Suppressor macrophage treated with lipopolysaccharide for 1 hour (primary cell): ENCODE measurements at places on chromosomes 1 and 21.

DNA sequence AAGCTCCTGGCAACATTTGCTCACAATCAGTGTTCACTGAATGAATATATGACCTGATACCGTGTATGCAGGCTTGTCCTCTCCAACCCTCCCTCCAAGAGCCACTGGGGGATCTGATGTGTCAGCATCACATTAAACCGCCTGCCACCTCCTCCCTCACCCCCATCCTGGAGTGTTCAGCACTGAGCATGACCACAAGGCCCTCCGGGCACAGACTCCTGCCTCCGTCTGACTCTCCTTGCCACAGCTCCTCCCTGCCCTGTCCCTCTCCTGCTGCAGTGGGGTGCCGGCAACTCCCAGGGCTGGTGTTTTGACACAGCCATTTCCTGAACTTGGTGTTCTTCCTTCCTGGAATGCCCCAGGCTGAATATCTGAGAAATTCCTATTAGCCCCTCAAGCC is 136.7 kb downstream of the FCRL5 start:
- no peak for DNase-seq

GRCh38 chr1:41681331-41682098 is 197.0 kb upstream of the EDN2 start:
- DNase-seq, result no peak

DNA sequence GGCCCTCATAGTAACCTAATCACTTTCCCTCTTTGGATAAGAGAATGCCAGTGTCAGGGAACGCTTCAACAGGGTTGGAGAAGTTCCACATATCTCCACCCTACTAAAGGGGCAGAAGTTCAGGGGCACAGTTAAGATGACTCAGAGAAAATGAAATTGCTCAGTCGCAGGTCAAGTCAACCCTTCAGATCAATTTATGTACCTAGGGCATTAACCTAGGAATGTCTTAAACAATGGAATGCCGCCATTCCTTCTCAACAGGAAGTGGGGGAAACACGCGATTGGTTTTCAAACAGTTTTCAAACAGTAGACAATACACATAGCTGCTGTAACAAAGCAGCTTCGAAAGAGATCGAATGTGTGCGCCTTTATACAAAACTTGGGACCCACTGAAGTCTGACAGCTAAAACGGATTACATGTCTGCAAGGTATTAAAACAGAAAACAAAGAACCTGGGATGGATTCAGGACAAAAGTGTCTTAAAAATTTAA is 897 bp downstream of the SLC25A24 start:
- DNase-seq, result peak; percentile 56

- no peak for DNase-seq
Measured at GRCh38 chr1:53482441-53483153, 23.4 kb downstream of the DMRTB1 start.

DNA sequence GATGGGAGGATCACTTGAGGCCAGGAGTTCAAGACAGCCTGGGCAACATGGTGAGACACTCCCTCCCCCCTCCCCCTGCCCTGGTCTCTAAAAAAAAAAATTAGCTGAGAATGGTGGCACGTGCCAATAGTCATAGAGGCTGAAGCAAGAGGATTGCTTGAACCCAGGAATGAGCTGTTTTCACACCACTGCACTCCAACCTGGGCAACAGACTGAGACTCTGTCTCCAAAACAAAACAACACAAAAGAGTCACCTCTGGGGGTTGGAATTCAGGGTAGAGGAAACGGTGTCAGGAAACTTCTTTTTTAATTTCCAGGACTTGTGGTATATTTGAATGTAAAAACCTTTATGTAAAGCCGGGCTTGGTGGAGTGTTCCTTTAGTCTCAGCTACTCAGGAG is 43.2 kb downstream of the RHOU start:
- DNase-seq, result no peak

- peak; percentile 77 for DNase-seq
Measured at GRCh38 chr1:223179786-223180185, 36.7 kb upstream of the TLR5 start.

- no peak for DNase-seq
Measured at GRCh38 chr1:27967884-27968466, 8.2 kb downstream of the XKR8 start.

GRCh38 chr1:62530516-62531154 is 66.7 kb upstream of the ANGPTL3 start:
- peak; percentile 4 for DNase-seq

- peak; percentile 59 for DNase-seq
Measured at GRCh38 chr1:85200463-85201339, at the start of gene SYDE2. Gene SYDE2 (minus strand): TSS chr1:85201016. CDS start chr1:85200996, 20 bp downstream.

- no peak for DNase-seq
Measured at GRCh38 chr21:35396655-35397054, 347.6 kb upstream of the RUNX1 start.

DNA sequence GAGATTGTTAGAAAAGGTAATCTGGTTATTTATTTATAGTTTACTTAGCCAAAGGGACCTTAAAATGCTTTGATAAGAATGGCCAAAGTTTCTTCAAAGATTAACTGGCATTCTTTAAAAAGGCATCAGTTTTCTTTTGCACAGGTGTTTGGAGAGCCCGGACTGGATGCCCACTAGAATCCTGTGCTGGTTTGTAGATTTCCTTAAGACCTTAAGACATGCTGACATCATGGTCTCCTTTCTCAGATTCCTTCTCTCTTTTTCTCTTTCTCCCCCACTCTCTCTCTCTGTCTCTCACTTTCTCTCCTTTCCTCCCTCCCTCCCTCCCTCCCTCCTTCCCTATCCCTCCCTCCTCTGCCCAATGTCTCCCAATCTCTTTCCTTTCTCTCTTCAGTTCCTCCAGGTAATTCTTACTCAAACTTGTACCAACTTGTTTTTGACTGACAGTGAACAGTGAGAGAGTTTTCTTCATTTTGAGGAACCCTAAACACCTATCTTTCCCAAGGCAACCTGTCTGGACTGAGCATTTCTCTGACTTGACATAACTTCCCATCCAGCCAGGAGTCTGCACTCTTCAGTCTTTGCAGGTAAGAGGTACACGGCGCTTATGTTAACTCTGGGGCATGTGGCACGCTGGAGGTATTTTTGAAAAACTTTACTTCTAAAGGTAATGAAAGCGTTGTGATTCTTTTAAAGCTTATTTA is at the start of gene KCNJ15:
Gene KCNJ15, plus strand, starts transcription at position 393 of the 704 bp plus-strand sequence. CDS start 42,271 bp downstream, outside the sequence.
- DNase-seq, result no peak

- DNase-seq, result peak; percentile 91
Measured at GRCh38 chr1:52002038-52002917, 11.8 kb upstream of the RAB3B start.

GRCh38 chr1:234658138-234658537 is 48.2 kb upstream of the IRF2BP2 start:
- no peak for DNase-seq

DNA sequence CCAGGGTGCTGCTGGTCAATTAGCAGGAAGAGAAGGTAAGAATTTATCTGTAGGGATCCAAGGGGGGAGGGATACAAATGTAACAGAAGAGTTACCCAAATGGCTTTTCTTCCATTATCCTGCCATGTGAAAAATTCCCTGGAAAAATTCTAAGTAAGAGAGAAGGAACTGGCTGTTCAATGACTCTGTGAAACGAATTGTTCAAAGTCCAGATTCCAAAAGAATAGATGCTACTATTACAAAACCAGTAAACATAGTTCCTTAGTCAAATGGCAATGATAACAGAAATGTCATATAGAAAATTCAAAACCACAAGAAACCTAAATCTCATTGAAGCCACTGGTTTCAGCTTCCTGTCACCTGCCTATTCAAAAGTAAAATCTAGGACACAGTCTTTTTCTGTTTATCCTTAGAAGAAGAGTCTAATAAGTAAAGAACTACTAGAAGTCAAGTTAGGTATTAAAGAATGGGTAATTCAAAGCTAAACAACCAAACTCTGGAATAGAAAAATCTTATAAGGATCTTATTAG is 102.6 kb downstream of the ZNF644 start:
- DNase-seq, result no peak

DNA sequence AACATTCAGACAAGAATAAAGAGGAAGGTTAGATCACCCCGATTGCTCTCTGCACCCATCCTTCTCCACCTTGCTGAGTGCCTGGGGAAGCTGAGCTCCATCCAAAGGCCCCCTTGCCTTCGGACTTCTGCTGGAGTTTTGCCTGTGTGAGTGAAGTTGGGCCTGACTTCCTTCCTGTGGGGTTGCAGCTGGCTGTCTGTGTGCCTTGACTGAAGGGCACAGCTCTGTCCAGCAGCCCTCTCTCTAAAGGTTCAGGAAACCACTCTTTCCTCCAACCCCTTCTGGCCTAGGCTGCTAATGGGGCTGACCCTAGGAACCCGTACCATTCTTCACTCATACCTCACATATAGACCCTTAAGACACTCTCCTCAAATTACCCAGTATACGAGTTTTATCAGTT is 173.4 kb upstream of the HMCN1 start:
- DNase-seq, result no peak

DNA sequence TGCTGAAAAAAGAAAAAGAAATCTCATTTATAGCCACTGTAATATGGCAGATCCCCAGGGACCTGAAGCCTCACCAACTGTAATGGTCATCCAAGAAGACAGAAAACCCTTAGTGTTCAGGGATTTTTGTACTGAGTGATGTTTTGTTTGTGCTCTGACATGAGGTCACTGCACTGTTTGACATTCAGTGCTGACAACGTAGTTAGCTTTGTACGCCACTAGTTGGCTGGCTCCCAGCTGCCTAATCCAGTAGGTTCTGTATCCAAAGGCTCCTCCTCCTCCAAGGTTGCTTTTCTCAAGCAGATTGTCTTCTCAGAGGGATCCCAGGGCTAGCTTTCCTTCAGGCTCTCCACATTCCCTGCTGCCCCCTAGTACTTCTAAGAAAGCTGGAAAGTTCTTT is 9.5 kb upstream of the YRDC start:
- peak; percentile 31 for DNase-seq

DNA sequence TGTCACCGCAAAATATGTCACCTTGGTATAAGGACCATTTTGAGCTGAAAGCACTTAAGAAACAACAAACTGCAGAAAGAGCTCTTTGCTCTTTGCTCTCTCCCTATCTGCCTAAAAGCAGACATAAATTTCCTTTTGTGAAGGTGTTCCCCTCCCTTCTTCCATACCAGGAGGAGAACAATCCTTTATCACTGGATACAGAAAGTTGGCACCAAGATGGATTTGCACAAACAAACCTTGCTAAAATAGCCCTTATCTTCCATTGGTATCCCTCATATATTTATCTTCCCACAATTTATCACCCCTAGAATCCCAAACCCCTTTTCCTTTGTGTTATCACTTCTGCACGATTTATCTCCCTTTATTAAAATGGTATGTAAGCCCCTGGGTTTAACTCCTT is 51.4 kb downstream of the DPYD start:
- DNase-seq, result no peak

DNA sequence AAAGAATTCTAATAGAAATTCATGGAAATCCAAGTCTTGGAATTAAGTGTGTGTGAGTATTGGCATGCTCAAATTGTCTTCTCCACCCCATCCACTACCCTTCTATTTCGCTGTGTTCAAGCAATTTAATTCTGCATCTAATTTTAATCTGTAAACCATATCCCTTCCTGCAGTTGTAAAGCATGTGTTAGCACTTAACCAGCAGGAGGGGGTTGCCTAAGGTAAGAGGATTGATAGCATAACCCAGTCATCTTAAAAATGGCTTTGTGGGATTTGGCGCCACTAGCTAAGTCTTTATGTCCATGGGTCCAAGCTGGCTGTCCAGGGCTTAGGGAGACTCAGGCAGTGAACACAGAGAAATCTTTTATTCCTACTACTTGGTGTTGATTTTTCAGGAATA is 210.3 kb downstream of the PTPRC start:
- no peak for DNase-seq
